ENCODE measurements at places on chromosomes 12 and 14.
A peak's percentile ranks its signal among the peaks of the same experiment; 100 is the strongest.

GRCh38 chr12:47272412-47273190 lies 192.8 kb upstream of the AMIGO2 start:
- DNase-seq, result no peak

DNA sequence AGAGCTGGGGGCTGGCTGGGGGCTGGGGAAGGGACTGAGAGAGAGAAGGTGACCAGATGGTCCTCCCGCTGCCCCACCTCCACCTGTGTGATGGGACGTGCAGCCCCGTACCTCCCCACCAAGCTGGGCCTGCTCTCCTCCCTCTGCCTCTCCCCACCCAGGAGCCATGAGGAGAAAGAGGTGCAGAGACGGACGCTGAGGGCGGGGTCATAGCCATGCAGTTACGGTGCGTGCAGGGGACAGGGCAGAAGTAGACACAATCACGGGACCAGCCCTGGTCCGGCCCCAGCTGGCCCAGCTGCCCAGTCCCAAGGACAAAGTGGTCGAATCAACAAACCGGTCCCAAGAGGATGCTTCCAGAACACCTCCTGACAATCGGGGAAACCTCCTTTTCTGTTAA lies 33.2 kb downstream of the RFLNA start:
- no peak for DNase-seq

- DNase-seq, result peak; percentile 5
Measured at GRCh38 chr12:46933947-46934346, 108.2 kb upstream of the SLC38A4 start.

DNA sequence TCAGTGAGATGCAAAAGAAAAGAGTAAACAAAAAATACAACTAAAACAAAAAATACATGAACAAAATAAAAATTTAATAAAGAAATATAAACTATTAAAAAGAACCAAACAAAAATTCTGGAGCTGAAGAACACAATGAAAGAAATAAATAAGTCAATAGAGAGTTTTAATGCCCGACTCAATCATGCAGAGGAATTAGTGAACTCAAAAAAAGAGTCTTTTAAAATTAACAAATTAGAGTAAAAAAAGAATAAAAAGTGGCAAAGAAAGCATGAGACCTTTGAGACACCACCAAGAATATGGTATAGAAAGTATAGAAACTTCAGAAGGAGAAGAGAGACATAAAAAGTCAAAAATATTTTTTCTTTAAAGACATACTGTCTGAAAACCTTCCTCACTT lies 2.6 kb upstream of the KLRC1 start:
- DNase-seq, result no peak

DNA sequence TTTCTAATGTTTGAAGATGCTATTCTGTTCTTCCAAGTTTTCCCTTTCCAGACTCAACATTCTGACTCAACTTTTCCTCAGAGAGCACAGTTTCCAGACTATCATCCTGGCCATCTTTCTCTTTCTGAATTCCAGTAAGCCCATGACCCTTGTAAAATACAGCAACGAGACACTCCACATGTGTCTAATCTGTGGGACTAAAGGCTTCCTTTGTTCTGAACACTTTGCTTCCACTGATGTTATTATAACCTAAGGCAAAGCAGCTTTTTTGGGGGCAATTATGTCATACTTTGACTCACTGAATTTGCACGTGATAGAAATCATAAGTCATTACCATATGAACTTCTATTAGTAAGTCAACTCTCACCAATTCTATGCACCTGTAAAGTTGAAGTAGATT lies 6.3 kb upstream of the ART4 start:
- no peak for DNase-seq

GRCh38 chr14:54797556-54797955 lies 105.1 kb downstream of the GCH1 start:
- DNase-seq, result no peak

DNA sequence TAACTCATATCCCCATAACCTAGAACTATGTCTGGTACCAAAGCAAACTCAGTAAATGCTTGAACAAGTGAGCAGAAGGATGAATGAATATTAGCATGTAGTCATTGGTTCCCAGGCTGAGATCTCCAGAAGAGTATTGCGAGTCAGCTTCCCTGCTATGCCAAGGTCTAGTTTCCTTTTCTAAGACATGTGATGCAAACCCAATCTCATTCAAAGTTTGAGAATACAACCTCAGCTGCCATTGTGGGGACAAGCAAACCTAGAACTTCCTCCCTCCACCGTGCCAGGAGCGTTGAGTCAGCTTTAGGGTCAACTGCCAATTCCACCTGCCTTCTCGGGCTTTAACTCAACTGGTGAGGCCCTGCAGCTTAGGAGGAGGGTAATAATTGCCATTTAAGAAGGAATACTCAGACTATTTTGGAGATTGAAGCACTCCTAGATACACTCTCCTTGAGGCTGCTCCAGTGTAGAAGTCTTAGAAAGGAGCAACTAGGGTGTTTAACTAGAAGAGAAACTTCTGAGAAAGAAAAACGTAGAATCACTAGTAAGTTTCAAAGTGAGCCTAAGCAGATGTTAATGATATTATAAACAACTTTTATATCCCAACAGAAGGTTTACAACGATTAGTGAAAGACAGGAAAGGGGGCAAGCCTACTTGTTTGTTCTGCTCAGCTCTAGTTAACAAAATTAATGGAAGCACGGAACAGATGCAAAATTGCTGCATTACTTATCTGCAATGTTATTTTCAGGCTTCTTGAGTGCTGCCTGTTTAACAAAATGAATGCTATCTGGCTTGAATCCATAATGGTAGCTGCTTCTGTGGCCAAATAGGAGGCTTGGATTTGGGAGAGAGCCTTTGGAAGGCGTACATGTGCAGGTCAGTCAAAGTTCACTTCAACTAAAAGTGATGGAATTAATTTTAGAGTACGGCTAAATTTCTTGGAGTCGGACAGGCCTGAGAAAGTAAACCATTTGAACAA lies 96.9 kb downstream of the HELB start:
- DNase-seq, result no peak

DNA sequence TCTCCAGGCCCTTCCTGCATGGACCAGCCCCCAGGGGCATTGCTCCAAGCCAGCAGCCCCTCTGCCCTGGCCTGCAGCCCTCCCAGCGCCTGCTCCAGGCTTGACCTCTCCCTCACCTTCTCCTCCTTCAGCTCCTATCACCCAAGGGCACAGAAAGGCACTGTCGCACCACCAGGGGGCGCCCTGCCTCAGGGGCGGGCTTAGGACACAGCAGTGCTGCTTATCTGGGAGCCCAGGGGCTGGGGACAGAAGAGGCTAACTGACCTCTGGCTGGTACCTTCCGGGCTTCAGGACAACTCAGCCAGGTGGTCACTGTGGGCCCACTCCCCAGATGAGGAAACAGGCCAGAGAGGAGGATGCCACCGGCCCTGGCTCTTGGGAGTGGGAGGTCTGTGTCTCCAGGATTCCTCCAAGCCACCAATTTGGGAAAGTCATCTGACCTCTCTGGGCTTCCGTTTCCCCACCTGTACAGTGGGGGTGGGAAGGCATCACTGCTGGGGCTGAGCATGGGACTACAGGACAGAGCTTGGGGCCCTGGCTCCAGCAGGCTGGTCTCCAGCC lies 25.3 kb upstream of the GPR132 start:
- peak; percentile 73 for DNase-seq

DNA sequence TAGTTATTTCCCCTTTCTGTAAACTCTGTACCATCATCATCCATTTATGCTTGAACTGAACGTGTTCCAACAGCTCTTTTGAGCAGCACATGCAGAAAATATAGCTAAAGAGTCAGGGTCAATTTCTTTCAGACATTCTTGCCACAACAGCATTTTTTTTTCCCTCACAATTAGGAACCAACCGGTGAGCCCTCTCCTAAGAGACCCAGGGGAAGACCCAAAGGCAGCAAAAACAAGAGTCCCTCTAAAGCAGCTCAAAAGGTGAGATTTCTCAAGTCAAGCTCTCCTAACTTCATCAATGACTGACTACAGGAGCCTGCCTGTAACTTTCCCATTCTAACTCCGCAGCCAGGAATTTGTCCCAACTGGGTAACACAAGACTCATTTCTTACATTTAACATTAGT lies 3.5 kb downstream of the HMGA2 start:
- no peak for DNase-seq

- DNase-seq, result no peak
Measured at GRCh38 chr12:102676812-102677211, 196.4 kb upstream of the IGF1 start.

DNA sequence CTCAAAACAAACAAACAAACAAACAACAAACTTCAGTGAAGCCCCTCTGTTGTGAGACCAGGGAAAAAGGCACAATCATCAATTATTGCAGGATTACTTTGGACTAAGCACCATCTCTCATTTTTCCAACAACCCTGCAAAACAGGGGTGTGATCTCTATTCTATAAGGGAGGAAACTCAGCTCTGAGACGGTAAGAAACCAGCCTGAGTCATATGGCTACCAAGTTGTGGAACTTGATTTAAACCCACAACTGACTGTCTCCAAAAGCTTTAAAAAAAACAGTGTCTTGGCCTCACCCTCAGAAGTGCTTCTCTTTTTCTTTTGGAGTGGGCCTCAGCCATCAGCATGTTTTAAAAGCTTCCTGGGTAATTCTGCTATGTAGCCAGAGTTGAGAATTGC lies 49.8 kb downstream of the RIN3 start:
- peak; percentile 48 for DNase-seq

DNA sequence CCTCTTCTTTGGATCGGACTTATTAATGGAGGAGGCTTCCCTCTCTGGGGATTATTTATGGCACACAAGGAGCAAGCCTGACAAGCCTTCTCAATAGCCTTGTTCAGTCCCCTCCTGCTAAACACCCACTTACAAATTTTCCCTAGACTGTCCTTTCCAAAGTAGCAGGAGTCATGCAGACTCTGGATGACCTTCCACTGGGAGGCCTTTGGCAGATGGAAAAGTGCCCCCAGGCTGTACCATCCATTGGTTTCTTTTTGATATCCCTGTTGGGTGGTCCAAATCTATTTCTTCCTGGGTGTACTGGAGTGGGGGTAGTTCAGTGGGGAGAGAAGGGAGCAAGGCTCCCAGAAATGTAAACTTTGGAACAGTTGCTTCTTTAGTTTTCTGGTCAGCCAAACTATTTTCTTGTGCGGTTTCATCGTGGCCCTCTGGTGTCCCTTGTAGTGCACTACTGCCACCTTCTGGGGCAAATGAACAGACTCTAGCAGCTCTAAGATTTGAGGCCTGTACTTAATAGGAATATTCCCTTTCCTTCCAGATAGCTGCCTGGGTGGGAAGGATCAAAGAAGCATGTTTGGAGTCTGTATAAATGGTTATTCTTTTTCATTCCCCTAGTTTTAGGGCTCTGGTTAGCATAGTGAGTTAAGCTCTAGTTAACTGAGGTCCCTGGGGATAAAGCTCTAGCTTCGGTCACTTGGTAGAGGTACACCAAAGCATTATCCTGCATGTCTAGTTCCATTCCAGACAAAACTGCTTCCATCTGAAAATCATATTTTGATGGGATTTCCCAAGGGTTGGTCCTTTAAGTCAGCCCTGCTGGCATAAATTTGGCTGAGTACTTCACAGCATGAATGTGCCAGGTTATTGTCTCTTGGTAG lies 409.5 kb downstream of the SLC6A15 start:
- no peak for DNase-seq
